ENCODE measurements at places on chromosomes 2 and 18. TPM values are rescaled to one million over a fixed set of nuclear protein-coding genes. Genes with fewer than 3 reads are reported as not detected.

DNA sequence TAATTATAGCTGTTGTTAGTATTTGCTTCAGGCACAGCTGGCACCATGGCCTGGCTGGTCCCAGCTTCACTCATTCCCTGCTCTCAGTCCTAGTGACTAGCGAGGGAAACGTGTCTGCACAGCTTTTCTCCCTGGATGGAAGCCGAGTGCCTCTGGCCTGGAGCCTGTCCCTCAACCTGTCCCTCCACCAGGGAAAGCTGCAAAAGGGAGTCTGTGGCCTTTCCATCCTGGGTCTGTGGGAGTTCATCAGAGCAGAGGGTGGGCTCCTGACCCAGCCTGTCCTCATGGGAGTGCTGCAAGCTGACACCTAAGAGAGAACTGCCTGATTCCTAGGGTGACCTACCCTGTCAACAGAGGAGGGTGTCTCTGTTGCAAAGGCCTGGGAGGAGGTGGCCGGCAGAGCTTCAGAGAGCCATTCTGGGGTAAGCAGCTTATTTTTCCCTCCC, 118.3 kb downstream of the CAPN13 start:
- H3K27ac ChIP-seq, result no peak overlapping the region
- no peaks in the 10 kb centered on the region for H3K4me1 ChIP-seq
- DNase-seq, result no peak
- no peak overlapping the region for H3K4me3 ChIP-seq
- no peaks in the 10 kb centered on the region for H3K36me3 ChIP-seq

DNA sequence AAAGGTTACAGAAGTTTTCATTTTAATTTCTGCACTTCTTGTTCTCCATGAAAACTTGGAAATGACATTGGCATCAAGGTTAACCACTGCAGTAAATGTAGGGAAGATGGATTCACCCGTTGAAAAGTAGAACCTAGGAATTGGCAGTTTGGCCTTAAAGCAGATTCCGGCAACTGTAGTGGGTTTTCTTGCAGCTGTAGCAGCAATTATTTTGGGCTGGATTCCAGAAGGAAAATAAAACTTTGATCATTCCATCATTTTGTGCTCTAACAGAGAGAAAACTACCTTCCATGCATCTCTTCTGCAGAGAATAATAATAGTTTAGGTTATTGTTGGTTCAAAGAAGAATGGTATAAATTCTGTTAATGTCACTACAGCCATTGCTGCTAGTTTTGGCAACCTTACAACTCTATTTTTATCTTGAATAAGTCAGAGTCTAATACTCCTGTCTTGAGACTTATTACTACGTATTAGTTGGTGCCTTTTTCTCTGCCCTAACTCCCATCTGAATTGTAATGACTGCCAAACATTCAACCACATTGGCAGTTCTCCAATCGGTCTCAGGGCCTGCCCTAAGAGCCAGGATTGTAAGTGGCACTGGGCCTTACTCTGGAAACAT, 178.1 kb upstream of the PIEZO2 start:
- H3K4me3 ChIP-seq, result no peak overlapping the region
- no peaks in the 10 kb centered on the region for H3K36me3 ChIP-seq
- no peak overlapping the region for H3K27ac ChIP-seq

- no peak overlapping the region for H3K4me3 ChIP-seq
- H3K4me1 ChIP-seq, result no peaks in the 10 kb centered on the region
- no peak overlapping the region for H3K27ac ChIP-seq
- H3K36me3 ChIP-seq, result no peaks in the 10 kb centered on the region
- no peaks in the 10 kb centered on the region for H3K27me3 ChIP-seq
- no peak for DNase-seq
Measured at GRCh38 chr2:235591231-235591730, 97.4 kb downstream of the AGAP1 start.

DNA sequence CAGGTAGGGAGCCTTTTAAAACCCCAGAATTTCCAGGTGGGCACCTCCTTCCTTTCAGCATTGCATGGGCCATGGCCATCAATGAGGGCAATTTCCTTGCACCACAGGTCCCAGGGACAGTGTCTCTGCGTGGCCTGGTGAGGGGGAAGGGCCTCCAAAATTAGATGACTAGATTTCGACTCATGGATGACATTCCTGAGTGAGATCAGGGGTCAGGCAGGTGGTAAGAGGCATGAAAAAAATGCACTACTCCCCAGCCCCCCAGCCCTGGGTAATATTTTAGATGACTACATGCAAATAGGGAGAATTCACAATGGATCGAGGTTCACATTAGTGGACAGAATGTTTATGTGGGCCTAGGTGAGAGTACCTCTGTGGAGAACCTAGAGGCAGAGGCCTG, 19.0 kb upstream of the IGFBP5 start:
- H3K4me3 ChIP-seq, result no peak overlapping the region
- H3K27ac ChIP-seq, result no peak overlapping the region
- H3K4me1 ChIP-seq, result no peaks in the 10 kb centered on the region
- no peaks in the 10 kb centered on the region for H3K36me3 ChIP-seq

GRCh38 chr2:177885828-177886466, 186.6 kb downstream of the PDE11A start:
- no peaks in the 10 kb centered on the region for H3K4me1 ChIP-seq
- no peaks in the 10 kb centered on the region for H3K27me3 ChIP-seq
- DNase-seq, result no peak
- no peak overlapping the region for H3K27ac ChIP-seq
- H3K4me3 ChIP-seq, result no peak overlapping the region
- no peaks in the 10 kb centered on the region for H3K36me3 ChIP-seq

DNA sequence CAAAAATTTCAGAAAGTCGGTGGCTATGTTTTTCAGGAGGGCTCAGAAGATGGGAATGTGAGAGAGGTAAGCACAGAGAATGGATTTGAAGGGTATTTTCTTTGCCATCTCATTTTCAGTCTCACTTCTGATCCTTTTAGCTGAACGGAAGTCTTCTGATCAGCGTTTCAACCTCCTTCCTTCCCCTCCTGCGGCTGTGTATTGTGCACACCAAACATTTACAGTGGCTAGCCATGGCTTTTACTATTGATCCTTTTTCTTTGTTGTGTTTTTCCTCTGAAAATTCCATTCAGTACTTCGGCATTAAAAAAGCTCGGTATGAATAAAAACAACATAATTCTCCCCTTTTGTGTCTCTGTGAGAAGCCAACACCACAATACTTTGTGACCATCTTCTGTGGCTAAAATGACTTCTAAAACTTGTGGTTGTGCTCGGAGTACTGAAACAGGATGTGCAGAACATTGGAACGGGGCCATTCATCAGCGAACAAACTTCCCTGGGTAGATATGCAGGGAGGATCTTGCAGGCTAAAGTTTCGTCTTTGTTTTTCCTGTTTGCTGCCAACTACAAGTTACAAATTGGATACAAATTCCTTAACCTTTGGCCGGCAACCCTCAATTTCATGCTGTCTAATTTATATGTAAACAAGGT, 260.8 kb upstream of the FAM98A start:
- no peak overlapping the region for H3K27ac ChIP-seq
- no peaks in the 10 kb centered on the region for H3K27me3 ChIP-seq
- no peaks in the 10 kb centered on the region for H3K4me1 ChIP-seq
- H3K36me3 ChIP-seq, result no peaks in the 10 kb centered on the region
- H3K4me3 ChIP-seq, result no peak overlapping the region
- DNase-seq, result no peak

DNA sequence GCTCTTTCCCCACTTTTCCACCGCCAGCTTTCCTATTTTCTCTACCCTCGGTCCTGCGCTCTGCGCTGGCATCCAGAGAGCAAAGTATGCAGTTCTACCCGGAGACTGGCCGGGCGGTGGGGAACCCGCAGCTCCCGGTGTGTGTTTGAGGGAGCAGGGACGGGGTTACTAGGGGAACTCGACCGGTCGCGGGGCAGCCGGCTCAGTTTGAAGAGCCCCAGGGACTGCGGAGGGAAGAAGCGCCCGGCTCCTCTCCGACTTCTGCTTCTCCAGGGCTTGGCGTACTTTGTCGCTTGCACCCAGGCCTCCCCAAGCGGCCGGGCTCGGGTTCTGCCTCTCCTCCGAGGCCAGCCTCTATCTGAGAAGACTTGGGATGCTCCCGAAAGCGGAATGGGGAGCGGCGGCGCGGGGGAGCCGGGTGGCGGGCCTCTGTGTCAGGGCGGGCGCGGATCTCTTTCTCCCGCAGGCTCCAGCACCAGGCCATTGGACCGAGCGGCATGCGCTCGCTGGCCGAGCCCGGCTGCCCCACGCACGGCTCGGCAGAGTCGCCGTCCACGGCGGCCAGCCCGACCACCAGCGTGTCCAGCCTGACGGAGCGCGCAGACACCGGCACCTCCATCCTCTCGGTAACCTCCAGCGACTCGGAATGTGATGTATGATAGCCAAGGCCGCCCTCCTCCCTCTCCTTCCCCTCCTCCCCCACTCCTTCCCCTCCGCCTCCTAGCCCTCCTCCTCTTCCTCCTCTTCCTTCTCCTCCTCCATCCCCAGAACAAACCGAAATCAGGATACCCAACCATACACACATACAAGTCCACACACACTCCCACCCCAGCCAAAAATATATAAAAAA, 2.8 kb downstream of the SIX3 start:
- no peak overlapping the region for H3K27ac ChIP-seq
- no peaks in the 10 kb centered on the region for H3K36me3 ChIP-seq
- peaks cover 24% of the 10 kb centered on the region for H3K27me3 ChIP-seq
- DNase-seq, result no peak
- no peak overlapping the region for H3K4me3 ChIP-seq

- H3K4me3 ChIP-seq, result no peak overlapping the region
- no peak for DNase-seq
- H3K36me3 ChIP-seq, result no peaks in the 10 kb centered on the region
- H3K27me3 ChIP-seq, result no peaks in the 10 kb centered on the region
- no peaks in the 10 kb centered on the region for H3K4me1 ChIP-seq
- no peak overlapping the region for H3K27ac ChIP-seq
Measured at GRCh38 chr2:1614564-1614963, 129.8 kb downstream of the PXDN start.

DNA sequence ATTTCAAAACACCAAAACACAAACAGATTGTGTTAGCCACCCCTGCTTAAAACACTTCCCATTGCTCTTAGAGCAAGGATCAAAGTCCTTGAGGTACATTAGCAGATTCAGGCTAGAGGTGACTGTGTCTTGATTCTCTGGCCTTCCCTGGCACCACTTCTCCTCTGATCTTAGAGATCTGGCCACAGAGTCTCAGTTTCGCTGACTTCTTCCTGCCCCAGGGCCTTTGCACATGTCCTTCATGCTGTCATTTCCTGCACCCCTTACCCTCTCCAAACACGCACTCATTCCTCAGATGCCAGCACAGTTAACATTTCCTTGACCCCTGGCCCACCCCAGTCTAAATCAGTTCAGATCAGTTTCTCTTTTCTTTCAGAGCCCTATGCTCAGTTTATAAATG, 16.9 kb downstream of the CXCR4 start:
- H3K4me1 ChIP-seq, result no peaks in the 10 kb centered on the region
- no peak overlapping the region for H3K27ac ChIP-seq
- DNase-seq, result no peak
- no peaks in the 10 kb centered on the region for H3K27me3 ChIP-seq
- no peak overlapping the region for H3K4me3 ChIP-seq
- no peaks in the 10 kb centered on the region for H3K36me3 ChIP-seq

- H3K36me3 ChIP-seq, result no peaks in the 10 kb centered on the region
- H3K4me3 ChIP-seq, result no peak overlapping the region
- H3K27ac ChIP-seq, result no peak overlapping the region
- DNase-seq, result no peak
- H3K4me1 ChIP-seq, result no peaks in the 10 kb centered on the region
Measured at GRCh38 chr2:194559964-194560363, 1097.1 kb upstream of the SLC39A10 start.

DNA sequence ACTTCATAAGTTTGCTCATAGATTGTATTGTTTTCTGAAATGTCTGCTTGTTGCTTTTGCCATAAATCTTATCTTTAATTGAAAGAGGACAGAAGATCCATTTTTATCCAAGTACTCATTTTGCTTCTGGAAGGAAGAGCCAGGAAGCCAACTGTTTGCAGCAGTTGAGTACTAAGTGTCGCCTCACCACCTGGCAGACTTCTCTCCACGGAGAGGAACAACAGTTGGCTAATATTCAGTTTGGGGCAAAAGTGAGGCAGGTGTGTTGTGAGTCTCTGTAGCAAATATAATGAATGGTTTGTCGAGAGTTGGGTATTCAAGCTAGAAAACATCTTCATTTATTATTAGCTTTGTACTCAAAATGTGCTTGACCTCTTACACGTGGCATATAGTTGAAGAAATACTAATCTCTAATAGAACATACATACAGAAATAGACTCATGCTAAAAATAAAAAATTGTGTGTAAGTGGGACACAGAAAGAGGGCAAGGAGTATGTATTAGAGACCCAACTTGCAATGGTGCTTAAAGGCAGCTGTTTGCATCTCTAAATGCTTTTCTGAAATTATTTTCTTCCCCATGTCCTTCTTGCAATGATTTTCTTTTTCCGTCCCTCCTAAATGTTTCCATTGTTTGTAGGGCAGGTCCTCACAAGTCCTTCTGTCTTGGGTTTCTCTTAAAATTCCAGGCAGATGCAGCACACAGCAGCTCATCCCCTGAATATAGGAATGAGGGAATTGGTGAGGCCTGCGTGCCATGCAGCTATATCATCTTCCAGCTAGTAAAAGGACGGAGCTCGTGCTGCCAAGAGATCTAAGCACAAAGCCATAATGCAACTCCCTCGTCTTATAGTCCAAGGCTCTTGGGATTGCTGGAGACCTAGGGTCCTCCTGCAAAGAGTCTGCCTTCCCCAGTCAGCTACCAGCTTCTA, 44.8 kb upstream of the MAP3K20 start:
- no peak overlapping the region for H3K4me3 ChIP-seq
- H3K36me3 ChIP-seq, result no peaks in the 10 kb centered on the region
- H3K27me3 ChIP-seq, result no peaks in the 10 kb centered on the region
- H3K27ac ChIP-seq, result no peak overlapping the region

GRCh38 chr2:79899196-79899595, 386.3 kb downstream of the CTNNA2 start:
- DNase-seq, result no peak
- H3K27ac ChIP-seq, result no peak overlapping the region
- H3K27me3 ChIP-seq, result no peaks in the 10 kb centered on the region
- no peak overlapping the region for H3K4me3 ChIP-seq
- no peaks in the 10 kb centered on the region for H3K4me1 ChIP-seq

- no peaks in the 10 kb centered on the region for H3K4me1 ChIP-seq
- peaks cover 4% of the 10 kb centered on the region for H3K27me3 ChIP-seq
- no peak overlapping the region for H3K27ac ChIP-seq
- no peaks in the 10 kb centered on the region for H3K36me3 ChIP-seq
Measured at GRCh38 chr18:31648966-31649429, 35.4 kb downstream of the B4GALT6 start.

DNA sequence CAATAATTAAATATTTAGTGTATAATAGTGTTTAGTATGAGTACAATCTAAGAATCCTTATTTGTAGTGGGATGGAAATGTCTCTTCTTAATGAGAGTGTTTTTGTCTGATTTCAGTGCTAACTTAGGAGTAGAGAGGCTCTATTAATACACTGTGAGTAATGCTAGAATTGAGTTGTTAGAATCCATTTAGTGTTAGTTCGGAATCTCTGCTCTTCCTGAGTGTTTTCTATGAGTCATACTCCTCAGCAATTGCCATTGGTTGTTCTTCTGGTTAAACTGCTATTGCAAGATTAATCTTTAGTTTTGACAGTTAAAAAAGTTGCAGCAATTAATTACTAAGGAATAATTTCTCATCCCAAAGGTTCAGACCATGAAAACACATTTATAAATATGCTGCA, 828.6 kb upstream of the POU3F3 start:
- no peaks in the 10 kb centered on the region for H3K36me3 ChIP-seq
- H3K4me1 ChIP-seq, result no peaks in the 10 kb centered on the region
- no peak for DNase-seq
- no peak overlapping the region for H3K4me3 ChIP-seq
- no peak overlapping the region for H3K27ac ChIP-seq

GRCh38 chr18:72544092-72544886, at the start of gene CBLN2:
Gene CBLN2, minus strand, starts transcription at chr18:72544342. Its CDS starts 2,182 bp downstream, at chr18:72542160.
- no peaks in the 10 kb centered on the region for H3K4me1 ChIP-seq
- peaks cover 4% of the 10 kb centered on the region for H3K27me3 ChIP-seq
- no peaks in the 10 kb centered on the region for H3K36me3 ChIP-seq

Gene SERPINB4
- polyA plus RNA-seq, result not detected

Gene GAD1
- not detected for polyA plus RNA-seq

Gene C2orf80
- polyA plus RNA-seq, result not detected

Gene ST8SIA3
- not detected for polyA plus RNA-seq

Gene RAB27B
- polyA plus RNA-seq, result not detected
